ENCODE measurements at places on chromosomes 7 and 10.

- DNase-seq, result no peak
Observed at GRCh38 chr7:98319176-98319575, 37.7 kb downstream of the BRI3 start.

GRCh38 chr10:96988426-96988825, 156.3 kb downstream of the LCOR start:
- DNase-seq, result no peak

DNA sequence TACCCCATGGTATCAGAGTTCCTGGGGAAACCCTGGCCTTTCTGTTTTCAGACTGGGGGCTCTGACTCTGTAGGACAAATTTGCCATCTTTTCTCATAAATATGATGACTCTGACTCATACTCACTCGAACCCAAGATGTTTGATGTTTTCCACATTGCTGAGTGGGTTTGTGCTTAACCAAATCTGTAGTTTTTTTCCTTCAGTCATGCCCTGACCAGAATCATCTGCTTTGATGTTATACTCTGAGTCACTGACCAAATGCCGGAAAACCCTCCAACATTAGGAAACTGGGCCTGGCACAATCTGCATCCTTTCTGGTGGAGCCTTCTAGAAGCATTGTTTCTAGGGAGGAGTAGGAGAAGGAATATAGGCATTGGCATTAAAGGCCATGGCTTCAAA, 118.7 kb downstream of the C10orf105 start:
- DNase-seq, result no peak

DNA sequence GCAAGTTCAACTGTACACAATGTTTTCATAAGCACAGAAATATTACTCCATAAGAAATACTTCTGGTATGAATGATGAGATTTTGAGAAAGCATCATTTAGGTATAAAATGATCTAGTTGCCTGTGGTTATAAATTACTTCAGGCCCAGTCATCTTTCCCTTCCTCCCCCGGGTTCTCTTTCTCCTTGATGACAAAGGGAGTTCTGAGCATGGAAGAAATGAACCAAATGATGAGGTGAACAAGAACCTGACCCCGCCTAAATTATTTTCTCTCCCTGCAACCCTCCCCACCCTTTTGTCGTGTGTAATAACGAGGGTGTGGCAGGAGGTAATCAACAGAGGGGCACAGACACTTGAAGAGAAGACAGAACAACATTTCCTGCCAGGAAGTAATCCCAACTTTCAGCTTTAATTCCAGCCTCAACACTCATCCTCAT, 319.6 kb upstream of the SP8 start:
- no peak for DNase-seq

- no peak for DNase-seq
Observed at GRCh38 chr10:129241461-129241860, 225.6 kb upstream of the MGMT start.

DNA sequence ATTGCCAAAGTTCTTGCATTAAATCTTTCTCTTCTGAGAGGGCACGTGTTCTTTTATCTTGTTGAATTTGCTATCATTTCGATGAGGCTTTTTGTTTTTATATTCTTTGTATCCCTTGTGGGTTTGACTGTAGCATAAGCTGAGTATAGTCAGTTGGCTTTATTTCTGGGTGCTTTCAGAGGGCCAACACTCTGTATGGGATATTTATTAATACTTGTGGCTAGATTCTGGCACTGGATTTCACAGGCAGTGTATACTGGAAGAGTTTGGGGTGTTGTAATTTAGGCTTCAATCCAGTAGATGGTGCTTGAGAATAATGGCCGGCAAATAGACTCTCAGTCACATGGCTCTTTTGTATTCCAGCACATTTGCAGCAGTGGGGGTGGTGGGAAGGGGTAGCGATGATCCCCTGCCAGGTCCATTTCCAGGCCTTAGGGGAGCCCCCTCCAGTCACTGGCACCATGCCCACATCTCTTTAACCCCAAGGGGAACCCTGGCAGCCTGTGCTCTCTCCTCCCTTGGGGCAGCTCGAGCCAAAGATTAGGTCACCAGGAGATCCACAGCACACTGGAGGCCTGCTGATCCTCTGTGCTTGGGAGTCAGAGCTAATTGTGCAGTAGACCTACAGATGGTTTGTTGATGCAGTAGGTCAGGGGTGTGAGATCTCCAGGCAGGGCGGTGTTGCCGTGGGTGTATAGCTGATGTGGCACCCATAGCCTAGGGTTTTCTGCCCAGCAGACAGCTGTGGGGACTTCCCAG, 81.8 kb downstream of the PTPN20 start:
- DNase-seq, result no peak

DNA sequence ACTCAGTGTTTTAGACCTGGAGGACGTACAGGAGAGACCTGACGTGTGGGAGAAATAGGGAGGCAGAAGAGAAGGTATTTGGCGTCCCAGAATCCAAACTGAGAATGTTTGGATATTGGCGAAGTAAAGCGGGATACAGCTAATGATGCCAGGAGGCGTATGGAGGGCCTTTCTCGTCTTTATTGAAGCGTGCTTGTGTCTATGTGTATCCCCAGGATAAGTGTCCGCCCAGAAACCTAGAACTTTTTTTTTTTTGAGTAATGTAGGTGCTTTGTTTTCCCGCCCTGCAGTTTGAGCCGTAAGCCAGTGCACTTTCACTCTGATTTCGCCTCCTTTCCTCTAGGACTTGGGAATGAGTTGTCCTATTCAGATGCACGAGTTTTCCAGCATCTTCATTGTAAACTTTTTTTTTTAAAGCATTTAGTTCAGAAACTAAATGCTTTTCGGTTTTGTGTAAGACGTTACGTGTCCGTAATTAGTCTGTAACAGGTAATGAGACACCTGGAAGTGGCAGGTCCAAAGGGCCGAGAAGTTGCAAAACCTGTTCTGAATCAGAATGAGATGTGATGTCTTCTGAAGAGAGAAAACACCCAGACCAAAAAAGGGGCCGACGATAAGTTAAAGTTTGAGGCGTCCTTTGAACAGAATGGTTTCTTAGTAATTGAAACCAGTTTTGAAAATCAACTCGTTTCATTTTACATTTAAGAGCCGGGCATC, 746 bp downstream of the ARL5B start:
- DNase-seq, result peak; percentile 36

DNA sequence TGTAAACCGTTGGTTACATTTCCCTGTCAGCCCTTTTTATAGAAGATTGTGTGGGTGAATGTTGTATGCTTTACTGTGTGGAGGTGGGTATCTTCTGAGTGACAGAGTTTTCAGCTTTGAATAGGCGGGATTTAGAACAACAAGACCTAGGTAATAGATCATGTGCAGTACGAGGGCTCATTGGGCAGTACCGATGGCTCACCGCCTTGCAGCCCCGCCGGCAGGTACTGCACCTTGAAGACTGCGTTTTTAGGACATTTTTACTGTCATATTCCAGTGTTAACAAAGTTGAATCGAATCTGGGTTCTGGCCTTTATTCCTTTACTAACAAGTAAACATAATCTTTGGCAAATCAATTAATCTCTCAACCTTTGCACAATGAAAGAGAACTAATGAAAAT, 55.9 kb upstream of the NCF1 start:
- DNase-seq, result no peak

DNA sequence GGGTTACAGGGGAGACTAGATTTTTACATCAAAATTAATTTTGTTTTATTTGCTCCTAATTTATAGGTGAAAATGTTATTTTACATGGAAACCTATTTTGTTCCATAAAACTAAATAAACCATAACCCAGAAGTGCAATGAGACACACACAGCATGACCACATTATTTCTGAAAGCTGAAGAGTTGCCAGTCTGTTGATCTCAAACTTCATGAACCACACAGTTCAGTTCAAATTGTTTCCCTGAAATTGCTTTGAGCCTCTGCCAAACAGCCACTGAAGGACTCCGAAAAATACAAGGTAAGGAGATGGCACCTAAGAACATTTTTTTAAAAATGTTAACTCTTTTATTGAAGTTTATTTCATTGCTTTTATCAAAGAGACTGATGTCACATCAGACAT, 25.0 kb upstream of the ITGB8 start:
- no peak for DNase-seq
